ENCODE measurements at places on chromosomes 5 and 9.

GRCh38 chr5:87339986-87340385 is 72.3 kb downstream of the RASA1 start:
- no peak for DNase-seq

GRCh38 chr5:74536658-74537057 is 103.9 kb downstream of the ENC1 start:
- DNase-seq = no peak

GRCh38 chr5:68757626-68758212 is 336.1 kb upstream of the SLC30A5 start:
- no peak for DNase-seq

- DNase-seq = no peak
Observed at GRCh38 chr5:40678026-40678425, 1.7 kb upstream of the PTGER4 start.

GRCh38 chr5:5886812-5887486 is 464.5 kb downstream of the ICE1 start:
- DNase-seq = peak; percentile 19

DNA sequence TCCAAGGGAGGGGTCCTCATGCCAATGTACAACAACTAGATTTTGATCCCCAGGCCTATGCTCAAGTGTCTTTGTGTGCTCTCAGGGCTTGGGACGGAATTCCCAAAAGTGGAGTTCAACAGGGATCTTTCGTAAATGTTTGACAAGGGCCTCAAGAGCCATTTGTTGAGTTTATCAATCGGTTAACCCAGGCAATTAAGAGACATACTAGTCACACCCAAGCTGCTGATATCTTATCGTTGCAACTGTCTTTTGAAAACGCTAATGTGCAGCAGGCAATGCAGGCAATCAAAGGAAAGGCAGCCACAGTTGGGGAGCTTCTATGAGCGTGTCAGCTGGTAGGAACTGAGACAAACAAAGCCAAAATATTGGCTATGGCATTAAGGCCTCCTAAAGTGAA is 161.2 kb downstream of the CPLANE1 start:
- no peak for DNase-seq

GRCh38 chr5:117332341-117332740 is 757.7 kb upstream of the SEMA6A start:
- DNase-seq = no peak

GRCh38 chr5:67996596-67996995 is 219.0 kb upstream of the PIK3R1 start:
- no peak for DNase-seq

DNA sequence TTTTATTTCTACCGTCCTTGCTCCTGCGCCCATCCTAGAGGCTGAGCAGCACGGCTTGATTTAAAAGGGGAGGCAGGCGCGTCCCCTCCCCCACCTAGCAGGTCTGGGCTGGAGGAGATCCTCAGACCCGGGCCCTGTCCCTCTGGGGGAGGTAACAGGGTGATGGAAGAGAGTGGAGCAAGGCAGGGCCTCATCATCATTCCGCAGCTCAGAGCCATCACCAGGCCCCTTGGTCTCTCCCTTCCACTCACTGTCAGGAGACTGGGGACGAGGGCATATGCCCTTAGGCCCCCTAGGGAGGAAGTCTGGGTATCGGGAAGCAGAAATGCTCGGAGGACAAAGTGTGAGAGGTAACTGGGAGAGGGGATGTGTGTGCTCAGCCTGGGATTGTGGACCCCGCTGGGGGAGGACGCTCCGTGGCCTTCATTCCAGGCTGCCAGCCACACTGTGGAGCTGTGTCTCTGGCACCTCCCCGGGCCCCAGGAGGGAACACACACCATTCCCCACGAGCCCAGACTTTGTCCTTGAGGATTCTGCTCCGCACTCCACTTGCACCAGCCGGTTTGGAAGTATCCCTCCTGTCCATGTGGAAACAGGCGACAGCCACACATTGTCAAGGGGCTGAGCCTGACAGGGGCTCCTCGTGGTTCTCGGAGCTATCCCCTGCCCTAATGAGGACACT is 761 bp downstream of the REEP2 start:
- no peak for DNase-seq

DNA sequence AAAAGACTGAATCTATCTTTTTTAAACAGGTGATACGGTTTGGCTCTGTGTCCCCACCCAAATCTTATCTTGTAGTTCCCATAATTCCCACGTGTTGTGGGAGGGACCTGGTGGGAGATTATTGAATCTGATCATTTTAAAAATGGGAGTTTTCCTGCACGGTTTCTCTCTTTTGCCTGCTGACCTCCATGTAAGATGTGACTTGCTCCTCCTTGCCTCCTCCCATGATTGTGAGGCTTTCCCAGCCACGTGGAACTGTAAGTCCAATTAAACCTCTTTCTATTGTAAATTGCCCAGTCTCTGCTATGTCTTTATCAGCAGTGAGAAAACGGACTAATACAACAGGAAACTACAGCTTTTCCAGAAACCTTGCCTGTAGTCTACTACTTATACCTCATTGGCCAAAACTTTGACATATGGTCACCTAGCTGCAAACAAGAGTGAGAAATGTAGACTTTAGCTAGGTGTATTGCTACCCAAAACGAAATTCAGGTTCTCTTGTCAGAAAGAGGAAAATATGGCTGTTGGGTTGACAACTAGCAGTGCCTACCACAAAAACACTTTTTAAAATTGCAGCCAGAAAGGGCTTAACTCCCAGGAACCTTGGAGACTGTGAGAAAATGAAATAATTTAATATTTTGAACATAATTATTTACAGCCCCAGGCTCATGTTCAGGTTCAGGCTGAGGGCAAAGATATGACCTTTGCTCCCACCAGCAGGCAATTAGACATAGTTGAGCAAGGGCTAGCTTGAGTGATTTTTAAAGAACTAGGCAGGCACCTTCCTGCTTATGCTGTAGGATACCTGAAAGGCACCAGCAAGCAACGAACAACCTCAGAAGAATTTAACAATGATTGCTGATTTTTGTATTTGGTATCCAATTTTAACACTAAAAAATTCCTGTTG is 7.4 kb upstream of the AGGF1 start:
- DNase-seq = no peak

GRCh38 chr5:23027331-23027730 is 174.2 kb upstream of the CDH12 start:
- no peak for DNase-seq

- DNase-seq = no peak
Observed at GRCh38 chr9:115326461-115326860, 208.5 kb upstream of the TNC start.

DNA sequence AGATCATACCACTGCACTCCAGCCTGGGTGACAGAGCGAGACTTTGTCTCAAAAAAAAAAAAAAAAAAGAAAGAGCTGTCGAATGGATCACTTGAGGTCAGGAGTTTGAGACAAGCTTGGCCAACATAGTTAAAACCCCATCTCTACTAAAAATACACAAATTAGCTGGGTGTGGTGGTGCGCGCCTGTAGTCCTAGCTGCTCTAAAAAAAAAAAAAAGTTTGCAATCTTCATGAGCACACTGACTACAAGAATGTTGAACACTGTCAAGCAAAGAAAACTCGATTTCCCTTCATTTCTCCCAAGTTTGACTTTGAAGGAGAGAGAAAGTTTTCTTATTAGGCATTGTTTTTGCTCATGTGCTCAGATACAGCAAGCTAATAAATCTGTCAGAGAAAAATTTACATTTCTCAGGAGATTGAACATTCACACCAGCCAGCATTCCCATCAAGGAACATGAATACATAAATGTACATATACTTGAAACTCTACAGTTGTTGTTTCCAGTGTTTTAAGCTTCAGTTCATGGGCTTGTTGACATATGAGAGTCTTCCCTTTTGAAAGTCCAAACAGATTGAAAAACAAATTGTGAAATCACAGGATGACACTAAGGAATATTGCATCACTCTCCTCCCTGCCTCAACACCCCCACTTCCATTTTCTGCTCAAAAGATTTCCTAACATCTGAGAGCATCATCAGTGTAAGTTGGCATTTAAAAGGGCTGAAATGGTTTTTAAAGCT is 81.8 kb downstream of the ARRDC3 start:
- DNase-seq = no peak

DNA sequence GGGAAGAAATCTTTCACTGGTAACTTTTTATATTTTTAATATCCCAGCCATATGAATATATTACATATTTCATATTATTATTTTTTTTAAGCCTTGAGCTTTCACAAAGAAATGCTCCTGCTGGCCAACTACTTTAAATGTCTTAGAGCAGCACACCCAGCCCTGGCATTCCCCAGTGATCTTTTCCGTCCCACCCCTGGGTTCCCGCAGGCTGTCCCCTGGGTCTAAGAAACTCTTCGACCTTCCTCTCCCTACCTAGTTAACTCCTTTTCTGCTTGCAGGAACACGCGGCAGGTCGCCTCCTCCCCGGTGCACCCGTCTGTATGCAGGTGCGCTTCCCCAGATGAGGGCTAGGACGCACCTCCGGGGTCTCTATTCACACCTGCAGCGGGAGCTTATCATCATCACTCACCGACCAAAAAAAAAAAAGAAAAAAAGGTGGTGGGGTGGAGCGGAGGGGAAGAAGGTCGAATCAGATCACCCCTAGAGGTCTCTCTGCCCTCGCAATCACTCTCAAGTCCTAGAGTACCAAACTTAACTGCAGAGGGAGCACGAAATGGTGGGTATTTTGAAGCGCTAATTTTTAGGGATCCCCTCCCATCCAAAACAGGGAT is 696 bp downstream of the ZFP62 start:
- peak; percentile 22 for DNase-seq

DNA sequence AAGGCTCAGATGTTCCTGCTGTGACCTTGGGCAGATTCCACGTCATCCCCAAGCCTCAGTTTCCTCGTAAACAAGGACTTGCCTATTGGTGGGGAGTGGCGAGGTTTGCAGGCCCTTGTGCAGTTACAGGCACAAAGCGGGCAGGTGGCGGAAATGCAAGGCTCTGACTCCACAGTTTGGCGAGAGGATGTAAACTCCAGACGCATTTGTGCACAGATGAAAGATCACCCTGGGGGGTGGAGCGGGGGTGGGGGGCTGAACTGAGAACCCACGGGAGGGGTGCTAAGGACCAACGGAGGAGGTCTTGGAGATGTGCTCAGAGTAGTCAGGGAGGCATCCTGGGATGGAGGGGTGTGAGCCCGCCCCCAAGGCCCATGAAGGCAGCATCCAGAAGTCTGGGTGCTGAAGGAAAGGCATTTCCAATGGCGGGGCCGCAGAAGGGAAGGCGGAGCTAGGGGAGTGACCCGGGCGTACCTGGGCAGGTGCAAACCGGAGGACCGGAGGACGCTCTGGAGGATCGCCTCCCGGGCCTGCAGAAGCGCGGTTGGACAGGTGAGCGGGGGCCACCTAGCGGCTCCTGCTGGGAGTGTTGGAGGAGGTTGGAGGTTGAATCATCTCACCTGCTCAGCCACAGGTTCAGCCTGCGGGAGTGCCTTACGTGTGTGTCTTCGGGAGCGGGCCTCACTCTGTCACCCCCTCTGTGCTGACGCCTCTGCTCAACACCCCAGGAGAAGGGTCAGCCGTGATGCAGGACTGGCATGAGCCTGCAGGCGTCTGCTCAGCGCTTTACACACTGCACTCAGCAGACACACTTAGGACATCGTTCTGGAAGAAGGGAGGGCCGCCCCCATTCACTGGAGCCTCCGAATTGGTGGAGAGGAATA is 1.9 kb upstream of the FIBCD1 start:
- DNase-seq = peak; percentile 89

DNA sequence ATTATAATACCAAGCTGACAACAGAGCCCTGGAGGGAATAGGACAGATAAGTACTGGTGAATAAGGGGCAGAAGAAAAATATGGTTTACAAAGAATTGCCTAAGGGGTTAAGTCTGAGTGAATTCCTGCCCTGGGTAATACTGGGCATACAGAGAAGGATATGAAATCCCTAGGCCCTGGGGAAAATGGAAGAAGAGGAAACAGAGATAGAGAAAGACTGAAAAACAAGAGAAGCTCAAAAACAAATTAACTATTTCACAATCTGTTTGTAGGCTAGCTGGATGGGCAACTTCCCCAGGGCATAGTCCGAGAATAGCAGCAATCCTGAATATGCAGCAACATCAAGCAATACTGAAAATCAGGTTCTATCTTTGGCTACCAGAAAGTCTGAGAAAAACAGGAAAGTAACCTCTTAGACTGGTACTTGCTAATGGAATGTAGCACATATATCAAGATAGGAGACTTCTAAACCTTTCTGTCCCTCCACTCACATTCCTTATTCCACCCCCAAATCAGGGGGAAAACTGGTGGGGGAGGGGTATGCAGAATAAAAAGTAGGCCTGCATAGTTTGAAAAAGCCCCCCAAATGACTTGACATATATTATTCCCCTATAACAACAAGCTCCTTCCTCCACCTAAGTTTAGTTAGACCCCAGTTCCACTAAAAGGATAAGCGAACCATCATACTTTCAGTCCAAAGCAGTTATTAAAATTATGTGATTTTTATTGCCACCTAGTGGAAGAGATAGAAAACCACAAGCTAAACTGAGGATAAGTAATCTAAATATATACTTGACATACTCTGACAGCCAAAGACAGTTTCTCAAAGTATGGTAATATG is 20.6 kb downstream of the SLC38A9 start:
- DNase-seq = no peak

GRCh38 chr5:76224898-76225297 is 141.7 kb downstream of the SV2C start:
- DNase-seq = no peak

DNA sequence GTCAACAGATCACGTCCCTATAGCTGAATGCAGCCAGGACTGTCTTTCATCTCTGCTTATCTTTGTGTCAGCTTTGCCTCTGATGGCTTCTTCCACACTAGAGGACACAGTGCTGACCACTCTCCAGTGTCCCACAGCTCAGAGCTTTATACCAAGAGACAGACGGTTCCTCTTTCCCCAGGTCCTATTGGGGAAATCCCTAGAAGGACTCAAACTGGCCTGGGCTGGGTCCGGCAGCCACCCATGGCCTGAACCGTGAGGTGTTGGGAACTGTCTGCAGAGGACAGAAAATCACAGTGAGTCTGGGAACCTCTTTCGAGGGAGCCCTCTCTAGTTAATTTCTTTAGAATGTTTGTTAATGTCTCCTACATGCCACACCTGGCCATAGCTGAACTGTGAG is 68.3 kb upstream of the SHB start:
- DNase-seq = no peak

DNA sequence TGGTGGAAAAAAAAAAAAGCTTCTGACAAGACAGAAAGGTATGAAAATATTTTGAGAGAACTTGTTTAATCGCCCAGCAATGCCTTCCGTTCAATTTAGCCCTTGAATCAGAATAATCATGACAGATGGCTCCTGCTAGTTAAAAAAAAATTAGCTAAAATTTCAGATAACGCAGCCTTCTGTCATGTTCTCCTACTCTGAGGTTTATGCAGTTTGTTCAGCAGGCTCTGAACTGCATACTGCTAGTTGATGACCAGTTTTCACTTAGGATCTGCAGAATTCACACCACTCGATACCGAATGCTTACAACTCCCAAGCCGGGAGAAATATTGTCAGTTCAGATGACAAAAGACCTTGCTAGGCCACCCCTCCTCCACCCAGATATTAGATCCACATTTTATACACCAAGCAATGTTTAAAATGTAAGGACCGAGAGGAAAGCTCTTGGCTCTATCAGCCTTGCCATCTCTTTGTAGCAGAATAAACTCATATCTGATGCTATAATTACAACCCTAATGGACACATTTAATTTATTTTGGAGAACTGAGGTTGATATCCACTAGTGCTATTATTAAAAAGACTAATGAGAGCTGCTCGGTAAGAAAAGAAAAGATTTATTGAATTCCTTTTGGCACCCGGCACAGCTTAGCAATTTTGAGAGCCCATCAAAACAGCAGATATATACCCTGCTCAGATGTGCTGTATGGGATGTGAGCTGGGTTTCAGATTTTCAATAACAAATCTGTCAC is 322.8 kb downstream of the GLIS3 start:
- DNase-seq = no peak

- DNase-seq = no peak
Observed at GRCh38 chr5:171593976-171594375, 174.5 kb downstream of the FGF18 start.

- no peak for DNase-seq
Observed at GRCh38 chr5:133525126-133525525, 87.2 kb downstream of the FSTL4 start.
